WTC11 (cell line): ENCODE measurements at places on chromosomes 7 and 10. TPM values are rescaled to one million over a fixed set of nuclear protein-coding genes. Genes with fewer than 3 reads are reported as not detected.

Gene ZNF503
- 0.25 to 0.39 TPM (median 0.34 TPM) in 3 replicates for total RNA-seq

Gene TMEM176B
- 1.0 to 1.6 TPM (median 1.3 TPM) in 3 replicates for total RNA-seq

Gene FANK1
- 1.8 to 3.4 TPM (median 2.8 TPM) in 3 replicates for total RNA-seq

GRCh38 chr10:30215141-30215540, 133.9 kb downstream of the MTPAP start:
- peaks cover 13% of the 10 kb centered on the region for H3K4me1 ChIP-seq
- H3K27ac ChIP-seq = no peak overlapping the region
- no peaks in the 10 kb centered on the region for H3K27me3 ChIP-seq
- DNase-seq = no peak

DNA sequence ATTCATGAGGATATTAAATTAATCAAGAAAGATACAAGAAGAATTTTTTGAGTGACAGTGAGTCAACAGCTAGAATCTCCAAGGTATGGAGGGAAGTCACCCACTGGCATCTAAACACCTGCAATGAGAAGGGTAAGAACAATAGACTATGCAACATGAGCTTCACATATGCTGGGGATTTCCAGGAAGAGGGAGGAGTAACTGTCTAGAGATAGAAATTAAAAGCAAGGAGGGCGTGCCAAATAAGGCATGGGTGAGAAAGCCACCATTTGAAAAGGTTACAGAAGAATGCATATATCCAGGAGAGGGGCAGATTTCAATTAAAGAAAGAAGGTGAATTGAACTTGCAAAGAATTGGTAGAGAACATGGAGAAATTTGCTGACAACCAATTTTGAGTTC, 365.7 kb downstream of the GPR37 start:
- H3K27ac ChIP-seq = no peak overlapping the region
- H3K4me1 ChIP-seq = peaks cover 10% of the 10 kb centered on the region
- H3K27me3 ChIP-seq = no peaks in the 10 kb centered on the region
- H3K36me3 ChIP-seq = no peaks in the 10 kb centered on the region
- H3K4me3 ChIP-seq = no peak overlapping the region

- no peaks in the 10 kb centered on the region for H3K27me3 ChIP-seq
- H3K27ac ChIP-seq = peak overlapping the region; percentile 28; the same call in 1 of the 2 replicates
- peak; percentile 10 for DNase-seq
- H3K4me3 ChIP-seq = no peak overlapping the region
- peaks cover 5% of the 10 kb centered on the region for H3K4me1 ChIP-seq
Measured at GRCh38 chr7:2937701-2938513, 93.8 kb upstream of the GNA12 start.

GRCh38 chr10:124944982-124945381, 3.1 kb downstream of the ZRANB1 start:
- no peak for DNase-seq
- H3K4me3 ChIP-seq = peak overlapping the region; percentile 19
- H3K27ac ChIP-seq = 0 out of 2 replicates have a peak overlapping the region, but pooled peaks have one; percentile 43

- no peaks in the 10 kb centered on the region for H3K27me3 ChIP-seq
- no peak for DNase-seq
Measured at GRCh38 chr10:21036757-21037156, 139.6 kb upstream of the NEBL start.

DNA sequence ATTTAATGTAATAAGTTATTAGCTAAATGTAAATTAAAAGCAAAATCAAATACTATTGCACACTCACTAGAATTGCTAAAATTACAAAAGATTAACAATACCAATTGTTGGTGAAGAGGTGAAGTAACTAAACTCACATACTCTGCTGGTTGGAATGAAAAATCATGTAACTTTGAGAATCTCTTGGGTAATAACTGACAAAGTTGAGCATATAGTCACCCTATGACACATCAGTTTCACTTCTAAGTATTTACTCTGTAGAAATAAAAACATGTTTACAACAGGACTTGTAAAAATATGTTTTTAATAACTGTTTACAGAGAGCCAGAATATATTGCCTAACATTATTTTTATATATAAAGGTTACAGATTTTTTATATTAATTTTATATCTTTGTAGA, 33.6 kb downstream of the CNTNAP2 start:
- no peak overlapping the region for H3K4me3 ChIP-seq
- no peak for DNase-seq
- no peaks in the 10 kb centered on the region for H3K27me3 ChIP-seq
- no peaks in the 10 kb centered on the region for H3K36me3 ChIP-seq
- no peak overlapping the region for H3K27ac ChIP-seq
